A549 treated with Hydrocortisone at 1 μM for 4 hours (cell line): ENCODE measurements at places on chromosomes 2 and 18. TPM values are rescaled to one million over a fixed set of nuclear protein-coding genes. Genes with fewer than 3 reads are reported as not detected.

PSD4 gene
- total RNA-seq: 11.5 to 15.2 TPM (median 13.2 TPM) in 5 replicates

CNTNAP5 gene
- not detected in 5 replicates for total RNA-seq

UGT1A3 gene
- 0.06 to 0.20 TPM (median 0.14 TPM) in 4 of 5 replicates, not detected in the other for total RNA-seq

DTNA gene
- 0.15 to 0.45 TPM (median 0.29 TPM) in 5 replicates for total RNA-seq

RAB12 gene
- 20.9 to 28.1 TPM (median 24.8 TPM) in 5 replicates for total RNA-seq

NCKAP5 gene
- total RNA-seq: 0.71 to 1.3 TPM (median 0.97 TPM) in 5 replicates

SERPINB11 gene
- 0.07 TPM in 1 of 5 replicates, not detected in the others for total RNA-seq

ABHD3 gene
- total RNA-seq: 18.3 to 21.6 TPM (median 19.1 TPM) in 5 replicates

POTEJ gene
- not detected in 5 replicates for total RNA-seq

CRYBA2 gene
- total RNA-seq: not detected in 5 replicates

NIF3L1 gene
- 36.5 to 46.9 TPM (median 38.1 TPM) in 5 replicates for total RNA-seq

STARD6 gene
- total RNA-seq: 0.20 TPM in 1 of 5 replicates, not detected in the others

ACMSD gene
- total RNA-seq: not detected in 5 replicates

MC4R gene
- total RNA-seq: not detected in 5 replicates

UBXN4 gene
- 28.6 to 47.2 TPM (median 38.5 TPM) in 5 replicates for total RNA-seq

SPDYA gene
- total RNA-seq: 0.16 to 0.21 TPM (median 0.20 TPM) in 5 replicates

SATB2 gene
- total RNA-seq: 2.7 to 3.1 TPM (median 2.9 TPM) in 5 replicates

MLPH gene
- 270 to 331 TPM (median 308 TPM) in 5 replicates for total RNA-seq

GAL3ST2 gene
- total RNA-seq: 0.18 to 0.25 TPM (median 0.23 TPM) in 5 replicates

FEV gene
- total RNA-seq: not detected in 5 replicates

SLC16A14 gene
- 0.75 to 1.4 TPM (median 0.83 TPM) in 5 replicates for total RNA-seq

ALLC gene
- 0.07 TPM in 1 of 5 replicates, not detected in the others for total RNA-seq

CENPA gene
- total RNA-seq: 40.8 to 52.2 TPM (median 51.5 TPM) in 5 replicates

DYNAP gene
- not detected in 5 replicates for total RNA-seq

TUBA3E gene
- 3.0 to 4.6 TPM (median 4.2 TPM) in 5 replicates for total RNA-seq

DNAJB2 gene
- total RNA-seq: 34.1 to 40.5 TPM (median 37.7 TPM) in 5 replicates

HOXD9 gene
- total RNA-seq: 0.58 to 1.7 TPM (median 1.1 TPM) in 5 replicates

HAUS1 gene
- total RNA-seq: 33.7 to 48.7 TPM (median 35.3 TPM) in 5 replicates
